ENCODE measurements at places on chromosomes 7 and 10.
A peak's percentile ranks its signal among the peaks of the same experiment; 100 is the strongest.

GRCh38 chr10:70981936-70982335, 93.6 kb upstream of the PCBD1 start:
- no peak for DNase-seq

DNA sequence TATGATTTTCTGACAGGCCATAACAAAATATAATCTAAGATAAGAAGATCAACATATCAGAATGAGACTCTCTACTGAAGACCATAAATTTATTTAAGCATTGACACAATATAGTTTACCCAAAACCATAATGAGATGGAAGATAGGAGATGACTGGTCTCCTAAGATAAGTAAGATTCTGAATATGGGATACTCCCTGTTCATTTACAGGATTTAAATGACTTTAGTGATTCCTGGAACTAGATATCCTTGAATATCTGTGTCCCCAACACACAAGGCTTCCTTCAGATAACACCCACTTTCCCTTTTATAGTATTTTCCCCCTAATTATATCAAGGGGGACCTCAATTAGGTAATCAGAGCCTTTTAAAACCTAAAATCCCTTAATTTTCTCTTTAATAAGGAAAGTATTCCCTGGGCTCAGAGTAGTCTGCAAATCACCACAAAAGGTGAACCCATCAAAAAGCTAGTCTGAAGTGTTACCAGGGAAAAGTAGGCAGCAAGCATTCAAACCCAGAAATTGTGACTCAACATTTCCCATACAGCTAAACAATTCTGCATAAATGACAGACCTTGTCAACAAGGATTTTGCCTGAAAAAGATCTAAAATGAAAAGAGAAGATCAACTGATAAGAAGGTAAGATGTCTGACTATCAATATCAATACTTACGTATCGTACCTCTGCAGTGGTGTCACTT, 99.9 kb downstream of the CNOT4 start:
- no peak for DNase-seq

DNA sequence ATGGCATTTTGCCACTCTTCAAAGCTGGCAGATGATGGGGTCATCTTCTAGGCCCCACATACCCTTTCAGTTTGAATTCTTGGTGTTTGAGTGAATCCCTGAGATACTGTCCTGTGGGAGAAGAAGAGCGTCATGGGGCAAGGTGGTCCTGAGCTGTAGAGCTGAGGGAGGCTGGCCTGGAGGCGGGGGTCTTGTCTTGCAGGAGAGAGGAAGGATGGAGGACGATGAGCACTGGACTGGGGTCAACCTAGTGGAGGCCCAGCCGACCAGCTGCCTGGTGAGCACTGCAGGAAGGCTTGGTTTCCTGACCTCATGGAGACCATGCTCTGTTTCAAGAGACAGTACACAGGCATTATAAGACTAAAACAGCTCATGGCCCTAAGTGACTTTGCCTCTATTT, 114.6 kb downstream of the TACC2 start:
- DNase-seq: no peak

DNA sequence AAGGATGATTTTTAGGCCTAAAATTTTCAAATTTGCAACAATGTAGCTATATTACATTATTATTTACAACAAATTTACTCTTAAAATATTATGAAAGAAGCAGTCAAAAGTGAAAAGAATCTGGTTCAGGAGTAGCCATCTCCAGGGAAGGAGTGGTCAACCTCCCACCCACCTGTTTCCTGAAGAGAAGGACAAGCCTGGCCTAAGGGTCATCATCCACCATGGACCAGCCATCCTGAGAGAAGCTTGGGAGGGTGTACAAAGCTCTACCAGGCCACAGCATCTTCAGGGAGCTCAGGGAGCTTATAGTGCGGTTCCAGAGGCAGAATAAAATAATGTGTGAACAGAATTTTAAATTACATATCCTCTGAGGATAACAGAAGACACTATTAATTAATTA, 38.1 kb downstream of the COL1A2 start:
- no peak for DNase-seq

DNA sequence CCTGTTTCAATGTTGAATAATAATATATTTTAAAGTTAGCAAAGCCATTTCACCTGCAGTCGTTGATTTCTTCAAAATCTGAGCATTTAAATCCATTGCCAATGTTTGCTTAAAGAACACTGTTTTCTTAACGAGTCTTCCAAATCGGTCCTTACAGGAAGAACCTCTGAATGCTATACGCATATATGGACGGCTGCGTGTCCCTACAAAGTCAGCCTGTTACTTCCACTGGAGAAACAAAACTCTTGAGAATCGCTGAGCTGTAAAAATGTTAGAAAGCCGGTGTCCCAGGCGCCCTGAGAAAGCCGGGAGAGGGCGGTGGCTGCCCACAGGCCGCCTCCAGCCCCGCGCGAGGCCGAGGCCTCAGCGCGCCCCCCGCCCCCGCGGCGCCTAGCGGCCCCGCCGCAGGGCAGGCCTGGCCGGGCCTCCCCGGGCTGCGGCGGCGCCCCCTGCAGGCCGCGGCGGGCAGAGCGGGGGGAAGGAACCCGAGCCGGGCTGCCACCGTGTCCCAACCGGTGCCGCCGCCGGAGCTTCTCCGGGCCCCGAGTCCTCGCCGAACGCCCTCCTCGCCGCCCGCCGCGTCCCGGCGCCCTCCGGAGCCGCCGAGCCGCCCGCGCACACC, at the start of gene FHIP2A:
TSS of gene FHIP2A (plus strand) at position 488 of the 622 bp plus-strand sequence. CDS start 299 bp downstream, outside the sequence.
- DNase-seq: peak; percentile 67

GRCh38 chr7:11216276-11216675, 242.6 kb downstream of the PHF14 start:
- DNase-seq: no peak

DNA sequence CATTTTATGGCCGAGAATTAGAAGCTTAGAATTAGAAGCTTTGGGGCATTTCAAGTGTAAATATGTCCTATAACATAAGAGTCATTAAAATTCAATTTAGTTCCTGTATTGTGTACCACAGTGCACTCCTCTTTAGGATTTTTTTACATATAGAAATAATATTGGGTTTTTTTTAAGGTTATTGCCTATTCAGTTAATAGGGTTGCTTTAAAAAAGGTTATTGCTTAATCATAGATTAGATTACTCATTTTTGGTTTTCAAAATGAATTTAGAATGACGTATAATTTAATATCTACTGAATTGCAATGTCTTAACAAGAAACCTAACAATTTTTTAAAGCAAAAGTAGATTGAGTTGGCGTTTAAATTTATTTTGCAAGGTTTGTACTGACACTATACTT, 34.1 kb downstream of the NOC3L start:
- no peak for DNase-seq

- DNase-seq: no peak
These were observed 55.4 kb downstream of the MICALL2 start for GRCh38 chr7:1403638-1404459.

DNA sequence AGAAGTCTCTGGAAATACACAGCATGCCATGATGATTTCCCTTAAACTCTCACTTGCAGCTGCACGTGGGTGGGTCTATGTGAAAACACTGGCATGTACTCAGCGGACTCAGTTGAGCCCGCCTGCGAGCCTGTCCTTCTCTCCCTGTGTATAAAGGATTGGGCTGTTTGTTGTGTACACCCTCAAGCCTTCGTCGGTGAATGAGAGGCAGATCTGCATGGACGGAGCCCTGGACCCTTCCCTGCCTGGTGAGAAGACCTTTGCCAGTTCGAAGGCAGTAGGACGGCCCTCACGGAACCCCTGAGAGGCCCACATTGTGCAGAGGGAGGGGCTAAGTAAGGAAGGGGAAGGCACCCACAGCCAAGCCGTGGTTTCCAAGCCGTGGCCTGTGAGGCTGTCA, 121.2 kb downstream of the WDFY4 start:
- peak; percentile 23 for DNase-seq

DNA sequence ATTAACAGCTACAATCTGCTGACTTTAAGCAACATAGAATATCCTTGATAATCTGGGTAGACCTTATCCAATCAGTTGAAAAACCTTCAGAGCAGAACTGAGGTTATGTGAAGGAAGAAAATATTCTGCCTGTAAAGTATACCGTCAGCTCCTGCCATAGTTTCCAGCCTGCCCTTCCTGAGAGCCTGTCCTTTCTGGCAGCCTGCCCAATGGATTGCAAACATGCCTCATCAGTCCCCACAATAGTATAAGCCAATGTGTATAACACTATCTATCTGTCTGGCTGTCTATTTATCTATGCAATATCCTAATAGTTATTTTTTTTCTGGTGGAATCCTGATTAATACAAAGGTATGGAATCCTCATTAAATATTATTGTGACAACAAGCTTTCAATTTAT, 489.2 kb upstream of the KCND2 start:
- no peak for DNase-seq

DNA sequence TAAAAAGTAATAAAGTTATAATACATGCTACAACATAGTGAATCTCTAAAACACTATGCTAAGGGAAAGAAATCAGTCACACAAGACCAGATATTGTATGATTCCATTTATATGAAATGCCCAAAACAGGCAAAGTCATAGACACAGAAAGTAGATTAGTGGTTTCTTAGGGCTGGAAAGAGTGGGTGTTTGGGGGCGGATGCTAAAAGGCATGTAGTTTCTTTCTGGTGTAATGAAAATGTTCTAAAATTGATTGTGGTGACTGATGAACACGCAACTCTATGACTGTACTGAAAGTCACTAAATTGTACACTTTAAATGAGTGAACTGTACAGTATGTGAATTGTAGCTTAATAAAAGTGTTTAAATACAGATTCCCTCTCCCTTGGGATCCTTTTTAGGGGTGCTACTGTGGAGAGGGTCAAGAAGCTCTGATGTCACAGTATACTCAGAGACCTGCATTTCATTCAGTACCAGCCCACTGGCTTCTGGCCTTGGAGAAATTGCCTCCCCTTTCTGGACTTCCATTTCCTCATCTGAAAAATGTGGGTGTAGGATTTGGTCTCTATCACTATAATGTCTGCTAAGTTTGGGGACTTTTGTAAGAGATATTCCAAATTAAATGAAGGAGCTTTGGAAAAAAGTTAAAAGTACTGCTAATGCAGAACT, 46.4 kb downstream of the AOAH start:
- DNase-seq: no peak

GRCh38 chr10:16779384-16779915, 37.8 kb downstream of the RSU1 start:
- no peak for DNase-seq

DNA sequence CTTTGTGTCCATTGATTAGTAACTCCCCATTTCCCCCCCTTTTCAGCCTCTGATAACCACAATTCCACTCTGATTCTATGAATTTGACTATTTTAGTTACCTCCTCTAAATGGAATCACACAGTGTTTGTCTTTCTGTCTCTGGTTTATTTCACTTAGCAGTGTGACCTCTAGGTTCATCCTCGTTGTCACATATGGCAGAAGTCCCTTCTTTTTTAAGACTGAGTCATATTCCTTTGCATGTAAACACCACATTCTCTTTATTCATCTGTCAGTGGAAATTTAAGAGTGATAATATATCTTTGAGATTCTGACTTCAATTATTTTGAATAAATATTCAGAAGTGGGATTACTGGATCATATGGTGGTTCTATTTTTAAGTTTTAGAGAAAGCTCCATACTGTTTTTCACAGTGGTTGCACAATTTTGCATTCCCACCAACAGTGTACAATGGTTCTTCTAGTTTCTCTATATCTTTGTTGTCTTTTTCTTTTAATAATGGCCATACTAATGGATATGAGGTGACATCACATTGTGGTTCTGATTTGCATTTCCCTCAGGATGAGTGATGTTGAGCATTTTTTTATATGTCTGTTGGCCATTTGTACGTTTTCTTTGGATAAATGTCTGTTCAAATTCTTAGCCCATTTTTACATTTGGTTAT, 126.1 kb upstream of the GRB10 start:
- no peak for DNase-seq

DNA sequence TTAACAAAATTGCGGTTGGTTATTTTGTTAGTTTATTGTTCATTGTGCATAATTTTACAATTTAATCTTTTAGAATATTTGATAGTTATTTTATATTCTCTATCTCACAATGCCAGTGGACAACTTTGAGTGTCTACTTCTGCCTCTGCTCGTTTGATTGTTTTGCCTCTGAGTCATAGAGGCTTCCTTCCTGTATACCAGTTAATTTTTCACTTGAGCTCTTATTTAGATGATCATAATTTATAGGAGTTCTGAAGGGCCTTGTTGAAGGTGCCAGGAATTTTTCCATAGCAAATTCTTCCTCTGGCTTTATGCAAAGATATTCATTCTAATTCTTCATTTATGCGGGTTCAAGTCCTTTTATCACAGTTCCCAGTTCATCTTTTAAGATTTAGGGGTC, 5.2 kb upstream of the MALRD1 start:
- no peak for DNase-seq

DNA sequence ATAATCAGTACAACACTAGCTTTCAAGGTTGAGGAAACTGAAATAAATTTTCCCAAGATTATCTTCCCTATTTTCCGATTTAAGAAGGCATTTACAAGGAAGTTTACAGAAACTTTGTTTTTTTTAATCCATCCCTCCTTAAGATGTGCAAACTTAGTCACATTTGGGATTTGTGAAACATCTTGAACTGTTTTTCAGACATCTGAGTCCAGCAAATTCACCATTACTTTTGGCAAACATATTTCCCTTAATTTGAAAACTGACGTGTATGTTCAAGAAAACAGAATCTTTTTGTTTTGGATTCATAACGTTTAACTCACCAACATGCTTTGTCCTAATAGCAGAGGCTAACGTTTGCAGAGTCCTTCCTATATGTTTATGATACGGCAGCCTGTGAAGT, 19.5 kb downstream of the GLI3 start:
- DNase-seq: no peak

DNA sequence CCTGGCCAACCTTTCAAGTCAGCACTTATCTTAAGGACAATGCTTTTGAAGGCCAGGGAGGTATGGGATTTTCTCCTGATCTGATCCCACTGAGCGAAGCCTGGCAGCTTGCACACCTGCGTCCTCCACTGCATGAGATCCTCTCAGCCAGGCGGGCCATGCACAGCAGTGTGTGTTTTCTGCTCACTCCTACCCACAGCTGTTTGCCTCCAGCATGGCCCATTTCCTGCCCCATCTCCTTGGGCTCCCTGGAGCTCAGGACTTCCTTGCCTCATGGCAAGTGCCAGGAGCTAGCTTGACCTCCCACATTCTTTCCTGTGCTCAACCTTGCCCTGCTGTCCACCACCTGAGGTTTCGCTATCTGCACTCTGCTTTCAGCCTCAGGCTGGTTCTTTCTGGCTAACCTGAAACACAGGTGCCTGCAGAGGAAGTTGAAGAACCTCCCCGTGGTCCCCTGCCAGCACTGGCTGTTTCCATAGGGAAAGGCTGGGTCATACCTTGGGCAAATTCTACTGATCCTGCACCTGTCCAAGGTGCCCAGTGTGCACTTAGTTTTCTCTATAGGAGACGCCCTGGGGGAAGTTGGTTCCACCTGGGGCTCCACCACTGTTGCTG, 43.9 kb upstream of the EEPD1 start:
- no peak for DNase-seq

GRCh38 chr7:27312820-27313219, 70.2 kb downstream of the EVX1 start:
- DNase-seq: no peak

All from midbrain (tissue), 1 donor.